Amygdala (tissue), 56 donors: ENCODE measurements at places on chromosomes 4 and X.

- no peak for DNase-seq
Observed at GRCh38 chr4:13142726-13143125, 341.4 kb downstream of the RAB28 start.

- no peak for DNase-seq
Observed at GRCh38 chrX:39601231-39602177, 496.3 kb downstream of the BCOR start.

- DNase-seq = no peak
Observed at GRCh38 chr4:7638984-7639789, 204.5 kb upstream of the PSAPL1 start.

DNA sequence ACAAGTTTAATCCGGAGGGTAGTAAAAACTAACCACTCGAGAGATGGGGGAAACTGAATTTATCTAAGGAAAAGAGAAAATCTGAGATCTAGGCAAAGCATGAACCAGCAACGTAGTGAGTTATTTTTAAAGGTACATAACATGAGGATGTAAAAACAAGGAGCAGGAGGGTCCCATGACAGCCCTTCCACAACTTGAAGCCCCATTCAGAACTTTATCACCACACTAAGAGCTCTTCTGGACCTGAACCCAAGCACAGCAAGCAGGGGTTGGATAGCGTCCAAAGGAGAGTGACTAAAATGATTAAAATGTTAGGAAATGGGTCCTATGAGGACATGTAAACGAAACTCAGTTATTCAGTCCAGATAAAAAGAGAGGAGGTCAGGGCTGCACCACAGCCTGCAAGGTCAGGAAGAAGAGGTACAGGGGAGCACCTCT is 16.2 kb downstream of the SH3RF1 start:
- no peak for DNase-seq

DNA sequence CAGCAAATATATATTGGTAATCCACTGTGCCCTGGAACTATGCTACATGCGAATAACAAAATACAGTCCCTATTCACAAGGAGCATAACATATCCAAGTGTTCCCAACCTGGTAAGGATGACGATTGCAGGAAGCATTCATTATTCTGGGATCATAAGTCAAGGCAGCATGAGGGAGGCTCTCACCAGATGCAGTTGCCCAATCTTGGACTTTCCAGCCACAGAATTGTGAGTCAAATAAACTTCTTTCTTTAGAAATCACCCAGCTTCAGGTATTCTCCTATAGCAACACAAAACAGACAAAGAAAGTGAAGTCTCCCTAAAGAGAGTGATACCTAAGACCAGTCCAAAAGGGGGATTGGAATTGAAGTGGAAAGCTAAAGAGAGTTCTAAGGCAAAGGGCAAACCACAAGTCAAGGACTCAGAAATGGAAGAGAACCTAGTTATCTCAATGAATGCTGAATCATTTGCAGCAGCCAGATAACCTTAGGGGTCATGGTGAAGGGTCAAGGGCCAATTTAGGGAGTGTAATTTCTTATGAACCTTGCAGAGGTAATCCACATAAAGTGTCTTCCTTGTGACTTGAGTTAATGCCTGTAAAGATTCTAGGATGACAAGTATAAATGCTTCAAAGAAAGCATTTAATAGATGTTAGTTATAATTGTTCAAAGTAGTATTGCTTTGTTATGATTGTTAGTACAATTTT is 103.1 kb upstream of the PCDH7 start:
- DNase-seq = no peak

GRCh38 chrX:95721011-95721410 is 963.6 kb upstream of the DIAPH2 start:
- DNase-seq = no peak

DNA sequence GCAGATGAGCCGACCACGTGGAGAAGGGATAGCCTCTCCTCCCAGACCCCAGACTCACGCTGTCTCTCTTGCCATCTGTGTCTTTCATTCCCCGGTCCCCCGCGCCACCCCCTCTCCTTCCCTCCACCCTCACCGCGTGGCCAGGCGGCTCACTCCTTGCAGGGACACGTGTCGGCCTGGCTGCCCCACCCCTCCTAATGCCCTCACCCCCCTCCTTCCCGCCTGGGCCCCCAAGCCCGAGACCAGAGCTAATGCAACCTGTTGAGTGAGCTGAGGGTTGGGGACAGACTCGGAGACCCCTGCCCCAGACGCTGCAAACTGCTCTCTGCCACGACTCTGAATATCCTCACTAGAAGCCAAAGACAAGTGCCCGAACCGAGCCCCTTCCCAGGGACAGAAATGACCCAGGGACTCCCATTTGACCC is 1.8 kb downstream of the SLC38A5 start:
- DNase-seq = no peak

- DNase-seq = no peak
Observed at GRCh38 chrX:85977218-85977617, 70.1 kb downstream of the CHM start.

DNA sequence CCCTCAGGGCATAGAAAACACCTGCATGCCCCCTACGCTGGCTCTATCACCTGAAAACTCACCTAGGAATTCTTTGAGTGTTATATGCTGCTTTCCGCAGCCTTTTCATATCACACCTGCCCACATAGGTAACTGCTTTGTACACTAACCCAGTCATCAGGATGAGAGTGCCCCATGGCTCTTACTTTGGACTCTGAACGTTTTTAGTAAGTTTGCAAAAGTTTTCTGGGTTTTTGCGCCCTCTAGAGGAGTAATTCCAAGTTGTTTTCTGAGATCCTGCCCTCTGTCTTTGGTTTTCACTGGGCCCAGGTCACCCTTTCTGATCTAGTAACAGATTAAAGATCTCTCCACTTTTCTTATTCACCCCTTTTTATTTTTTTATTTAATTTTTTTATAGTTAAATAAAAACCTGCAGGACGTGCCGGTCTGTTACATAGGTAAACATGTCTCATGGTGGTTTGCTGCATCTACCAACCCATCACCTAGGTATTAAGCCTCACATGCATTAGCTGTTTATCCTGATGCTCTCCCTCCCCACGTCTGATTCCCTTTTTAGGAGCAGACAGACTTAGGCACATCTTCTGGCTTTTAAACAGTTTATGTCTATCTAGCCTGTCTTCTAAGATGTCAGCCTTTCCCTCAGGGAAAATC is 139.2 kb downstream of the NWD2 start:
- DNase-seq = no peak

- no peak for DNase-seq
Observed at GRCh38 chr4:61934198-61934597, 734.1 kb downstream of the ADGRL3 start.

- no peak for DNase-seq
Observed at GRCh38 chrX:47358387-47359065, 11.9 kb upstream of the ZNF157 start.

GRCh38 chr4:102715057-102715456 is 45.7 kb downstream of the MANBA start:
- DNase-seq = no peak

- DNase-seq = no peak
Observed at GRCh38 chrX:39384996-39385395, 583.7 kb downstream of the MID1IP1 start.

DNA sequence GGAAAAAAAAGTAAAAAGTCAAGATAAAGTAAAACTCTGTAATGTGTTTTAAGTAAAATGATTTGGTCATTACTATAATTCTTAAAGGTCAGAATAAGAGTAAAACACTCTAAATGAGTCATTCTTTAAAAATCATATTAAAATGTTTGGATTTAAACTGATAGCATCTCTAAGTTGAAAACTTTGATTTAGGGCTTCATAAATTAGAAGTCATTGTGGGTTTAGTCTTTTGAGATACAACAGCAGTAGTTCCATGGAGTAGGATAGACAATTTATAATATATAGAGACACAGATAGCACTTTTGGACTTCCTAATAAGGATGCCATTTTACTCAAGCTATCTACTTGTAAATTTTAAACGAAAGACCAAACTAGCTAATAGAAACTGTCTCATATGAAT is 77.1 kb upstream of the PABPC4L start:
- no peak for DNase-seq

DNA sequence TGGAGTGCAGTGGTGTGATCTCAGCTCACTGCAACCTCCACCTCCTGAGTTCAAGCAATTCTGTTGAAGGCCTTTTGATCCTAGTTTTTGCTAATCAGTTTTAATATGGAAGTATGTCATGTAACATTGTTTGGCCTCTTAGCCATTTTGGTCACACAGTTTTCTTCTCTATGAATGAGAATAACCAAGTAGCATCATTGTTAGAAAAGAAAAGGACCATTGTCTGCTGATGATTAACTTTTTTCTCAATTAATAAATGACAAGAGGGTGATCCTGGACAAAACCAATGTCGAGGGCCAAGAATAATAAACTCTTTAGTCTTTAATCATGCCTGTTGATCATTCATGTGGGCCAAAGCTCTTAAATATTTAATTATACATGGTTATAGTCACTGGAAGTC is 289.3 kb upstream of the MAGEB2 start:
- DNase-seq = no peak

DNA sequence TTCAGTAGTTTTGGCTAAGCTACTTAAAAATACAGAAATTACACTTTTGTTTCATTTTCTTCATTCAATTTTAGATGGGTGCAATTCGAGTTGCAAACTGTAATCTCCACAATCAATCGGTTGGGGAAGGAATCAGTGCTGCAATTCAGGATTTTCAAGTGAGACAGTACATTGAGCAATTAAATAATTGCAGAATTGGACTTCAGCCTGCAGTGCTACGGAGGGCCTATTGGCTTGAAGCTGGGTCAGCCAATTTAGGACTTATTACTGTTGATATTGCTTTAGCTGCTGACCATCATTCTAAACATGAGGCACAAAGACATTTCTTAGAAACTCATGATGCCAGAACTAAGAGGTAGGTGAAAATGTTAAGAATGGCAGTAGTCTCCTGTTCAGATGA is 77.7 kb downstream of the BLTP1 start:
- DNase-seq = no peak

- DNase-seq = no peak
Observed at GRCh38 chr4:7812231-7812857, 127.3 kb downstream of the AFAP1 start.

GRCh38 chrX:128804828-128805227 is 718.5 kb downstream of the SMARCA1 start:
- no peak for DNase-seq

- DNase-seq = peak; percentile 70
Observed at GRCh38 chr4:52861879-52862616, at the start of gene RASL11B. Gene RASL11B (plus strand): TSS chr4:52862317. CDS start chr4:52862508, 191 bp downstream.

DNA sequence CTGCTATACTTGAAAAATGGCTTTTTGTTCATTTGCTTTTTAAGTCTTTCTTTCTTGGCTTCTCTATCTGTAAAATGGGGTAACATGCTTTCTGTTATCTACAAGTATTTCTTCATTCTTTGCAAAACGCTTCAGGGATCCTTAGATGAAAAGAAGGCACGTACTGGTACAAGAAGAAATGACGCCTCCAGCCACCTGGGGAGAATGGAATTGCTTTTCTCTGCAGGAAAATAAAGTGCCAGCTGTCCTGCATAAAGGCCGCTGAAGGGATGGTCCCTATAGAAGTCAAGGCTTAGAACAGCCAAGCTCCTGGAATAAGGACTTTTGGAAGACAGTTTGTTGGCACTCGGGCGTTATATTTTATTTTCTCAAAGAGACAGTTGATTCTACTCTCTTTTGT is 210.8 kb upstream of the RASGEF1B start:
- no peak for DNase-seq

DNA sequence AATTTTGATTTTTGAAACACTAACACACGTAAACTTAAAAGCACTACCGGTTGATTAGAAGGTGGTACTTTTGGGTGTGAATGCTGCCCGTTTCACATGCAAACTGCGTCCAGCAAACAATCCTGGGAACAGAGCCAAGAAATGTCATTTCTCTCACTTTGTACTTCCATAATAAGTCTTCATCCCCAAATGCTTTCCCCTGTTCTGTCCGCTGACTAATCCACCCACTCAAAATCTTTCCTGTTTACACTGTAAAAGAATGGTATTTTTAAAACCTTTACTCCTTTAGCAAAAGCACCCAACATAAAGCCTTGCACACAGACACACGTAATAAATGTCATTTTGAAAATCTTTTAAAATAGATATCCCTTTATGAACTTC is 39.1 kb upstream of the PDLIM5 start:
- DNase-seq = no peak

DNA sequence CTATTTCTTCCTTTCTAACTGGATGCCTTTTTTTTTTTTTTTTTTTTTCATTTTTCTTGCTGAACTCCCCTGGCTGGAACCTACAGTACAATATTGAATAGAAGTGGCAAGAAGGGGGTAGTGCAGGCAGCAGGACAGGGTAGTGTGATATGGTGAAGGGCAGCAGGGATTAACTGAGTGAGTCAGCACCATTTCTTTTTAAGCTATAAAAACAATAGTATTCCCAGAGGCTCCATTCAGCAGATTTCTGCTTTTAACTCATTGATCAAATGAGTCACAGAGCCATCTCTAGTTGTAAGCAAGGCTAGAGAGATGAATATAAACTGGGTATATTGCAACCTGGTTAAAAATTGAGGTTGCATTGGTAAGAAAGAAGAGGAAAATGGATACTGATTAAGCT is 53.6 kb upstream of the SETD7 start:
- no peak for DNase-seq

DNA sequence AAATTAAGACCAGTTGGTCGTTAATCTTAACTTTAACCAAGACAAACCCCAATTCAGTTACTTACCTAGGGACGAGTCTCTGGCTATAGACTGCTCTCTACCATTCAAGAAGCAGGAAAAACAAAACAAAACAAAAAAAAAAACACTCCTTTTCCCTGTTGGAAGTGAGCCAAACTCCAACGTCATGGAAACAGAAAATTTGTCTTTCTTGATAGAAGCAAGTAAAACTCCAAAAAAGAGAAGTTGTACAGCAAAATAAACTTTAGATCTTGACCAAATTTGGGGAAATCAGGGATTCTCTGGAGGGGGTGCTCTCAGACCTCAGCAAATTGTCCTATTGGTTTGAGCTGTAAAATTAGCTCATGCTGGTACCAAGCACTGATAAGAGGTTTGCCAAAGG is 3.7 kb downstream of the CNGA1 start:
- no peak for DNase-seq

DNA sequence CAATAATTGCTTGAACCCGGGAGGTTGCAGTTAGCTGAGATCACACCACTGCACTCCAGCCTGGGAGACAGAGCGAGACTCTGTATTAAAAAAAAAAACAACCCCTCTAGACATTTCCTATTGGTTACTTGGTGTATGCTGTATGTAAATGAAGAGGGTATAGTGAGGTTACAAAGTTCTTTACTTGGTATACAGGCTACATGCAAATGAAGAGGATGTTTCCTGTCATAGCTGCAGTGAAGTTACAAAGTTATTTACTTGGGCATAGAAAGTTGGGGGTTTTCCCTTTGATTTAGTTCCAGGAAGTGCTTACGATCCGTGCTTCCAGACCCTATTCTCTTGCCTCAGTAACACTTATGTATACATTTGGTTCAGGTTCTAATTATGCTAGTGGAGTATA is 38.4 kb upstream of the CLNK start:
- DNase-seq = no peak

- no peak for DNase-seq
Observed at GRCh38 chr4:79330720-79331119, 4.9 kb upstream of the NAA11 start.

- DNase-seq = peak; percentile 1
Observed at GRCh38 chrX:49840679-49841078, 11.6 kb downstream of the PAGE4 start.

- no peak for DNase-seq
Observed at GRCh38 chr4:125550769-125551168, 236.0 kb downstream of the FAT4 start.

- peak; percentile 23 for DNase-seq
Observed at GRCh38 chr4:185202984-185203485, 765 bp downstream of the CFAP97 start.

- no peak for DNase-seq
Observed at GRCh38 chr4:156290811-156291210, 337.1 kb upstream of the CTSO start.

GRCh38 chrX:81174286-81174685 is 27.4 kb downstream of the HMGN5 start:
- DNase-seq = no peak
